ENCODE measurements at places on chromosomes 3 and 15. TPM values are rescaled to one million over a fixed set of nuclear protein-coding genes. Genes with fewer than 3 reads are reported as not detected.

- H3K27me3 ChIP-seq = no peaks in the 10 kb centered on the region
- no peak overlapping the region for H3K27ac ChIP-seq
- H3K36me3 ChIP-seq = peaks cover 7% of the 10 kb centered on the region
These were observed 100.0 kb downstream of the DNAJB8 start for GRCh38 chr3:128366652-128367051.

The LRRC31 gene
- total RNA-seq = not detected

The KLHL40 gene
- not detected for total RNA-seq

- DNase-seq = no peak
- no peak overlapping the region for H3K27ac ChIP-seq
- no peaks in the 10 kb centered on the region for H3K36me3 ChIP-seq
- no peaks in the 10 kb centered on the region for H3K27me3 ChIP-seq
- H3K4me3 ChIP-seq = no peak overlapping the region
These were observed 45.5 kb upstream of the HERC1 start for GRCh38 chr15:63879211-63879610.

DNA sequence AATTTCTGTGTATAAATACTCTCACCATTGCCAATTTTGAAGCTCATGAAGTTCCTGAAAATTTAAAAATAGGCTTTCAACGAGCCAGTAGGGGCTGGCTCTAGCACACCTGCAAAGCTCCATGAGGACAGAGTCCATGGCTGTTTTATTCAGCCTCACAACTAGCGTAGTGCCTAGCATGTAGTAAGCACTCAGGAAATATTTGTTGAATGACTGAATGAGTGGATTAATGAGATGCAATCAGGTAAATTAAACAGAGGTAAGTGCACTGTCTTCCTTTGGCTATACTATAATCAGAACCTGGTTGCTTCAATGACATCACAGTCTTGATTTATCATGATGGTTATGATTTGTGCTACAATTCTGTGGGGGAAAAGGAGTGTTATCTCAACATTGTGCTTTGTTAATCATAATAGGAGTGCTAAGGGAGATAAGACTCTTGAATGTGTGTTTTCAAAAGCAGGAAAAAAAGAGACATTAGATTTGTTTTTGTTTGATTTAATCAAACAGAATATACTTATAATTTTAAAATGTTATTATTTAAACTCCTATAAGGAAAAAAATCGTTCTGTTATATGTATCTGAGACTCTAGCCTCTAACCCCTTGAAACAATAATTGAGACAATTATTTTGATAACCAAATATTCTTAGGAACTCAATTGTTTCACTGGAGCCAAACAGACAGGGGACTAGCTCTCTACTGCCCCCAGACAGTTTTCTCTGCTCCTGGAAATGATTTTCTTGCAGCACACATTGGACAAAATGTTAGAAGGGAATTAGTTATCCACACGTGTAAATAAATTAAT is 171.7 kb upstream of the ATP11B start:
- H3K36me3 ChIP-seq = no peaks in the 10 kb centered on the region
- no peak overlapping the region for H3K4me3 ChIP-seq
- H3K27ac ChIP-seq = no peak overlapping the region
- no peak for DNase-seq
- peaks cover 6% of the 10 kb centered on the region for H3K27me3 ChIP-seq

GRCh38 chr3:39323494-39323893 is 6.0 kb upstream of the CCR8 start:
- no peak overlapping the region for H3K4me3 ChIP-seq
- no peak overlapping the region for H3K27ac ChIP-seq
- H3K27me3 ChIP-seq = peaks cover 16% of the 10 kb centered on the region
- no peaks in the 10 kb centered on the region for H3K4me1 ChIP-seq
- H3K36me3 ChIP-seq = peaks cover 2% of the 10 kb centered on the region

DNA sequence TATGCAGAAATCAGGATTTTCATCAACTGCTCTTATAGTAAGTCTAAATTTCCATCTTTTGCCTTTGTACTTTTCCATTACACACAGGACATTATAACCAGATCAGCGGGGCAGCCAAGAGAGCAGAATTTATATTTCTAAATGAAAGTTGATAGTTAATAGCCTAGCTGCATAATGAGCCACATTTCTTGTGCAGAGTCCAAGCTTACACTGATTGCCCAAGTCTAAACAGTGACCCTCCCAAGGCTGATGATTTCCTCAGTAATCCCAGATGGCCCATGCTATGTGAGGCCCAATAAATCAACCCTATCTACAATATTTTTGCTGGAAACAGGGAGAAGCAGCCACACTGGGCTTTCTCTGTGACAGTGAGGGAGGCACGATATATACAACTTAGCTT is 475.8 kb upstream of the KCNMB2 start:
- no peak overlapping the region for H3K27ac ChIP-seq
- H3K36me3 ChIP-seq = no peaks in the 10 kb centered on the region
- H3K4me1 ChIP-seq = peaks cover 26% of the 10 kb centered on the region
- H3K27me3 ChIP-seq = no peaks in the 10 kb centered on the region

GRCh38 chr15:66080717-66081398 is 172.7 kb downstream of the MEGF11 start:
- H3K27ac ChIP-seq = peak overlapping the region; percentile 85
- H3K36me3 ChIP-seq = peaks cover 3% of the 10 kb centered on the region
- peaks cover 32% of the 10 kb centered on the region for H3K27me3 ChIP-seq
- H3K4me3 ChIP-seq = no peak overlapping the region

The CPN2 gene
- total RNA-seq = not detected

DNA sequence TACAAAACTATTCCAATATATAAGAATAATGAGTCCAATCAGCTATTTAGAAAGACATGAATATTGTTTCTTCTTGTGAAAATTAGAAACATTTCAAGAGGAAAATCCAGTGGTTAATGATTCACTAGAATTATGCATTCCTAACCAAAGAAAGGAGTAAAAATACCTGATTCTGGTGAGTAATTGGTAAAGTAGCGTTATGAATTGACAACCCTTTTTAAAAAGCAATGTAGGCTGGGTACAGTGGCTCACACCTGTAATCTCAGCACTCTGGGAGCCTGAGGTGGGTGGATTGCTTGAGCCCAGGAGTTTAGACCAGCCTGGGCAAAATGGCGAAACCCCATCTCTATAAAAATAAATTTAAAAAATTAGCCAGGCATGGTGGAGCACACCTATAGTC is 43.3 kb downstream of the TOPAZ1 start:
- H3K4me3 ChIP-seq = no peak overlapping the region
- DNase-seq = no peak
- no peak overlapping the region for H3K27ac ChIP-seq
- no peaks in the 10 kb centered on the region for H3K36me3 ChIP-seq
- peaks cover 31% of the 10 kb centered on the region for H3K27me3 ChIP-seq

The BNC1 gene
- total RNA-seq = 2.3 TPM

GRCh38 chr15:66515901-66516322 is 10.8 kb downstream of the ZWILCH start:
- H3K27ac ChIP-seq = no peak overlapping the region
- no peaks in the 10 kb centered on the region for H3K27me3 ChIP-seq
- H3K4me3 ChIP-seq = no peak overlapping the region
- H3K36me3 ChIP-seq = peaks cover 12% of the 10 kb centered on the region

- peaks cover 23% of the 10 kb centered on the region for H3K4me1 ChIP-seq
- H3K4me3 ChIP-seq = no peak overlapping the region
- peaks cover 25% of the 10 kb centered on the region for H3K36me3 ChIP-seq
These were observed 6.2 kb downstream of the VPS18 start for GRCh38 chr15:40900256-40901052.

DNA sequence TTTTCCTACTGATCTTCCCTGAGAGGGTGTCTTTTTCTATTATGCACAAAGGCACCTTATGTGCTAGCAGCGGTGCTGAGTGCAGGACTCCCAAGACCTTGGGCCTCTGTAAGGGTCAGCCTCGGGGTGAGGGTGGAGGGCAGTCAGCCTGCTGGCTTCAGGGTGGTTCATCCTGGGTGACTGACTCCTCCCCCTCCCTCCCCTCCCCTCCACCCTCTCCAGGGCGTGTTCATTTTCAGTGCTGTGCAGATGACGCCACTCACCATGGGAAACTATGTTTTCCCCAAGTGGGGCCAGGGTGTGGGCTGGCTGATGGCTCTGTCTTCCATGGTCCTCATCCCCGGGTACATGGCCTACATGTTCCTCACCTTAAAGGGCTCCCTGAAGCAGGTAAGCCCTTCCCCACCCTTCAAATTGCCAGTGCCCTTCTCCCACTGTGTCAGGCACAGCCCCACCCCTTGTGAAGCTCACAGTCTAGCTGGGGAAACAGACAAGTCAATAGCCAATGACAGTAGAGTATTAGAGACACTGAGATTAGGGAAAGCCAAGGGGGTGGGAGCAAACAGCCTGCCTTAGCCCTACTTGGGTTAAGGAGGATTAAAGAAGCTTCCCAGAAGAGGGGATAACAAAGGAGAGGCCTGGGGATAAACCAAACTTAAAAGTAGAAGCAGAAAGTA is 41.9 kb downstream of the SLC6A1 start:
- H3K27me3 ChIP-seq = peaks cover 64% of the 10 kb centered on the region
- DNase-seq = no peak
- no peaks in the 10 kb centered on the region for H3K4me1 ChIP-seq
- H3K27ac ChIP-seq = no peak overlapping the region

- no peak for DNase-seq
- peaks cover 12% of the 10 kb centered on the region for H3K27me3 ChIP-seq
- H3K36me3 ChIP-seq = no peaks in the 10 kb centered on the region
- no peaks in the 10 kb centered on the region for H3K4me1 ChIP-seq
- H3K27ac ChIP-seq = no peak overlapping the region
- H3K4me3 ChIP-seq = no peak overlapping the region
These were observed 54.3 kb upstream of the FGD5 start for GRCh38 chr3:14764331-14765059.

The A4GNT gene
- total RNA-seq = not detected

DNA sequence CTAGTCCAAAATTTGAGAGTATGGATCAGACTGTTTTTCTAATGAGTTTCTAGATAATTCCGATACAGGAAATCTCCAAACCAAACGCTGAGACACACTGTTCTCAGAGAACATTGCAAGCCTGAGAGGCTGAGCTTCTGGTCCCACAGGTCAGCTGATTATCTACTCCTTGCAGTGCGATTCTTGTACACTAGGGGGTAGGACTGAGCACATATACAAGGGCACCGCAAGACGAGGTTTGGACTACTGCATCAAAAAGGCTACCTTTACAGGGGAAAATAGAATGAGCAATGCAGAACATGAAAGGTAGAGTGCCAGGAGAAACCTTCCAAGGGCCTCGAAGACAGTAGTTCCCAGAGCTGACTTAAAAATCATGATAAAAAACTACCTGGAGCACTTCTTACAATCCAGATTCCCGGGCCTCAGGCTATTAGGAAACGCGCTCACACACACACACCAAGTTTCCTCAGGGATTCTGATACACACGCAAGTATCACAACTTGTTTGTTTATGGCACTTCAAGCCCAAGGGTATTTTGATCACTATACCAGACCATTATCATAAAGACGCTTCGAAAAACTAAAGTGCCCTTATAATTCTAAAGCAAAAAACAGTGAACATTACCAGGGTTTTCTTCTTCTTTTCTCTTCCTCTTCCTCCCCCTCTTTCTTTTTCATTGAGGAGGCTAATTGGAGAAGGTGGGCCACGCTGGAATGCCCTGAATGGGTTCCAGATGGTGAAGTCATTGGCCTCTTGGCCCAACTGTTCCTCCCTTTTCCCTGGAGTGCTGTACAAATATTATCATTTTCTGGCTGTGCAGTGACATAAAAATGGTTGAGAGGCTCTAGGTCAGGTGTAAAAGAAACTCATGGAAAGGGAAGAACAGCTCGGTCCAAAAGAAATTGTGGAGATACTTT is 61.8 kb downstream of the SLC12A8 start:
- H3K27ac ChIP-seq = peak overlapping the region; percentile 87
- no peaks in the 10 kb centered on the region for H3K36me3 ChIP-seq
- no peaks in the 10 kb centered on the region for H3K27me3 ChIP-seq
- H3K4me3 ChIP-seq = peak overlapping the region; percentile 39

GRCh38 chr3:49872801-49873281 is 3.1 kb upstream of the CAMKV start:
- H3K4me3 ChIP-seq = no peak overlapping the region
- no peak for DNase-seq
- H3K27ac ChIP-seq = no peak overlapping the region
- no peaks in the 10 kb centered on the region for H3K4me1 ChIP-seq
- H3K36me3 ChIP-seq = no peaks in the 10 kb centered on the region
- H3K27me3 ChIP-seq = peaks cover 12% of the 10 kb centered on the region

All from chondrocyte (in vitro differentiated cells).